ENCODE measurements at places on chromosomes 4 and X.

GRCh38 chrX:63718010-63718694 is 66.9 kb downstream of the ARHGEF9 start:
- DNase-seq = no peak

DNA sequence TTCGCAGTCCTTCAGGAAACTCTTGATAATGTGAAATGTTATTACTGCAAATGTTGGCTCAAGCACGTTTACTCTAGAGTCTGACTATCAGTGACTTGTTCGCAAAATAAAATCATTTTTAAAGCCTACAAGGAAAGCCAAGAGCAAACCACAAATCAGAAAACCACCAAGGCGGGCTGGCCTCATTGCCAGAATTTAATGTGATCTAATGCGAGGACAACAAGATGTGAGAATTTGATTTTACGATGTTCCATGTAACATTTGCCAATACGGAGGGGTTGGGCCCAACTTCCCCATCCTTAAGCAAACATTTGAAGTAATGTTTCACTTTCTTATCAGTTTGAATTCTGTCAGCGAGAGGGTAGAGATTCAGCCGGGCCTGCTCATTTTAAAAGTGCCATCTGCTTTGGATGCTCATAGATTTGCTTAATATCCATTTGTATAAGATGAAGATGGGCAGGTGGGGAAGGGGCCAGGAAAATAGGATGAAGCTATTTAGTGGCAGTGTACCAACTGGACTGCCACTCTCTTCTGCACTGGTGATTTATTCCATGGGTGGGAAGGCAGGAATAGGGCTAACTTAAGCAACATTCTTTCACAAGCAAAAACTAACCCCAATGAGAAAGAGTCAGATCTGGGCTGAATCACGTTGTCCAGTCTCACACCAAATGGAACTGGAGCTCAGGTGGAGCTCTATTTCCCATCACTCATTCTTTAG is 225.3 kb downstream of the ANAPC10 start:
- no peak for DNase-seq

GRCh38 chrX:19827088-19827487 is 60.3 kb downstream of the SH3KBP1 start:
- no peak for DNase-seq

- DNase-seq = no peak
Measured at GRCh38 chr4:105957680-105958079, 62.4 kb downstream of the NPNT start.

- no peak for DNase-seq
Measured at GRCh38 chrX:137549073-137549472, 16.9 kb upstream of the ZIC3 start.

DNA sequence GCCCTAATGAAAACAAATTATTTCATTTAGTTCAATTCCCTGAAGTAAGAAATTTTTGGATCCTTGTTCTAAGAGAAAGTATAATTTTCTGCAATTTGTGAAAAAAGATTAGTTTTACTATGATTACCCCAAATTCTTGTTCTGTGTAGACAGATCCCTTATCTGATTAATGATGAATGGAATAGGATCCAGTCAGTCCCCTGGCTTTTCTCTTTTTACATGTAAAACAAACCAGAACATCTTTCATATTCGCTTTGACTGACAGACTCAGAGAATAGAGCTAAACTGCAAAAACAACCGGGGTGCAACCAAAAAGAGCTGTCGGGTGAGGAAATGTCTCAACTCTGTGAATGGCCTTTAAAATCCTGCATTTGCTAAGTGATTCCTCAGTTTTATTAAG is 93.4 kb upstream of the VEGFC start:
- no peak for DNase-seq

GRCh38 chrX:150081076-150081475 is 142.8 kb upstream of the EOLA2 start:
- no peak for DNase-seq

DNA sequence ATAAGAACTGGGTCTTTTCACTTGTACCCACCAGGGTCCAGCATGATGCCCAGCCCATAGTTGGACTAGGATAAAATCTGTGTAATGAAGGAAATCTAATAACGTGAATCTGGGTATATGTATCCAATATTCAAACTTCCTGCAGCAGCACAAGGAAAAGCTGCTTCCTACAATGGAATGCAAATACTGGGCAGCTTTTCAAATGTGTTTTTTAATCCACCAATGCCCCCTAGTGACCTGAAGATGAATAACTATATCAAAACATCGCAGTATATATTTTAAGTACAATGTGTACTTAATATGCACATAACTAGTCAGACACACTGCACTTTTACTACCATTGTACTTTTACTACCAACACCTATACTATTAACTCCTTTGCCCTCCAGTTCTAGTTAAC is 5.3 kb downstream of the APOO start:
- DNase-seq = no peak

DNA sequence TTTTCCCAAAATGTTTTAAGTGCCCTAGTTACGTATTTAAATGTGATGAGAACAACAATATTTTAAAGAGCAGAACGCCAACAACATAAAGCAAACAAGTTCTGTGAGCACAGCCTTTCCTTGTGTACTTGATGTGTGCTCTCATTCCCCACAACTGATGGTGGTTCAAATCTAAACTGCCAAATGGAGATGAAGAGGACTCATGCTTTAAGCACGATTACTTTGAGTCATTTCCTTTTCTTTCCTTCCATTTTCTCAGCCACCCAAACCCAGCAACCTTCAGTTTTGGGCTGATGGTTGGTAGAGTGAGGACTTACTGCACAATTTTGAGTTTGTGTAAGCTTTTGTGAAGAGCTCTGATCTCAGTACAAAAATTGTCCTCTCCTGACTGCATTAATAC is 1.7 kb downstream of the NSD2 start:
- DNase-seq = no peak

GRCh38 chrX:122133478-122133877 is 1050.6 kb upstream of the GRIA3 start:
- no peak for DNase-seq

- no peak for DNase-seq
Measured at GRCh38 chr4:61356696-61357095, 156.6 kb downstream of the ADGRL3 start.
